NCI-H460 (cell line): ENCODE measurements at places on chromosomes 7 and 10. TPM values are rescaled to one million over a fixed set of nuclear protein-coding genes. Genes with fewer than 3 reads are reported as not detected.

SLC18A2 gene
- total RNA-seq, result 0.12 TPM in 1 of 2 replicates, not detected in the other

SLC25A28 gene
- total RNA-seq, result 14.3 and 14.6 TPM in 2 replicates

CPXM2 gene
- 0.02 TPM in 1 of 2 replicates, not detected in the other for total RNA-seq

CFTR gene
- total RNA-seq, result not detected in 2 replicates

MKI67 gene
- 26.0 and 29.7 TPM in 2 replicates for total RNA-seq

NPTX2 gene
- total RNA-seq, result 1.4 and 2.0 TPM in 2 replicates

KBTBD2 gene
- total RNA-seq, result 45.8 and 49.8 TPM in 2 replicates

FRMD4A gene
- total RNA-seq, result 1.9 and 4.2 TPM in 2 replicates

VGF gene
- total RNA-seq, result 11.6 and 15.4 TPM in 2 replicates

GSTO2 gene
- 75.4 and 86.5 TPM in 2 replicates for total RNA-seq

AKR1C8 gene
- total RNA-seq, result 0.10 TPM in 1 of 2 replicates, not detected in the other
